Stimulated activated CD8-positive, alpha-beta memory T cell treated with anti-CD3 and anti-CD28 coated beads, Interleukin-2, amount 100 ng/mL, for 1 hour (primary cell): ENCODE measurements at places on chromosomes 7 and 10.

GRCh38 chr7:3493499-3493898, 192.4 kb downstream of the SDK1 start:
- no peak for DNase-seq

DNA sequence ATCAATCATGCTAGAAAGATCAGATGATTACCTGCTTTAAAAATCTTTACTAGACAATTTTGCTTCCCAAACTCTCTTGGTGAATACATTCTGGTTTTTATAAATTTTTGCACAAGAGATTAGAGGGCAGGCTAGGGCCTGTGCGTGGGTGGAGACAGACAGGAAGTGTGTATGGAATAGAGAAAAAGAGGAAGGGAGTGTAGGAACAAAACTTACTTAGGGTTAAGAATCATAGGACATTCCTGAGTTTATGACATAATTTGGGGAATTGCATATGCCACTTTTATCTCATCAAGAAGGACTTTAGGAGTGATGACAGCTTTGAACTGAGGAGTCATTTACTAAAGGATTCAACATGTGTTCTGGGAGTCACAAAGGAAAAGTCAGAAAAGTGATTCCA, 31.3 kb downstream of the LAMB1 start:
- DNase-seq: no peak

- no peak for DNase-seq
Measured at GRCh38 chr7:2374401-2374800, 19.8 kb downstream of the EIF3B start.

- DNase-seq: peak; percentile 14
Measured at GRCh38 chr10:49592726-49593563, 17.2 kb upstream of the SLC18A3 start.

DNA sequence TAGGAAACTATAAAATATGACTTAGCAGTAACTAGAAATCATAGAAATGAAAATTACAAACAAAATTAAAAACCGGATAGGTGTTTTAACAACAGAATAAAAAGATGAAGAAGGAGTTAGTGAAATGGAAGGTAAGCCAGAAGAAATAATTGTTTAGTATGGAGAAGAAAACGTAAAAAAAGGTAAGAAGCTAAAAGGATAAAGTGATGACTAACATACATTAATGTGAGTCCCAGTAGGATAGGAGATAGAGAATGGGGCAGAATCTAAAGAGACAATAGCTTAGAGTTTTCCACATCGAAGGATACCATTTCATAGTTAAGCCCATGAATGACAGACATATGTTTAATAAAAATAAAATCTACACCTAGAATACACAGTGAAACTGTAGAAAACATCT, 25.3 kb downstream of the GTF2I start:
- DNase-seq: no peak

DNA sequence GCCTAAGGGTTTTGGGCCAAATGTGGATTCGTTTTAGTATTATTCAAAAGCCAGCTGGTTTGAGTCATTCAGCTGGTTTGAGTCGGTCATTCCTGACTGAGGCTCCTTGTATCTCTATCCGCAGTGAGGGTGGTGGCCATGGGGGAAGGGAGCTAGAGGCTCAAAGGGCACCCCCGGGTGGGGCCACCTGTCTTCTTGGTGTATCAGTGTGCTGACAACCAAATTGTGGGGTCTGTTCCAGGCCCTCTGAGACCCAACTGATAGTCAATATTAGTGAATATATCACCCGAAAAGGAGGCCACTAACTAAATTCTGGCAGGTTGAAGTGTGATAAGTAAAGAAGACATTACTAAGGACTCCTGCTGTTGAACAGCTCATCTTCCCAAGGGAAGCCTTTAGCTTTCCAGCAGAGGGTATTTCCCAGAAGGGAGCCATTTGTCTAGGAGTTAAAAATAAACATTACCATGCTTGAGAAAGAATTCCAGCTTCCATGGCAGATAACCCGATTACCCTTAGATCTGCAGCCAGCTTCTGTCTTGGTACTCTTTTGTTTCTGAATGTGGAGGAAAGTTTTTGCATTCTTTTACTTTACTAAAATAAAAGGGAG, 29.9 kb upstream of the DDX50 start:
- no peak for DNase-seq

GRCh38 chr10:25026463-25026862, 10.1 kb downstream of the THNSL1 start:
- no peak for DNase-seq

GRCh38 chr10:113426181-113426877, 126.5 kb upstream of the HABP2 start:
- DNase-seq: no peak

DNA sequence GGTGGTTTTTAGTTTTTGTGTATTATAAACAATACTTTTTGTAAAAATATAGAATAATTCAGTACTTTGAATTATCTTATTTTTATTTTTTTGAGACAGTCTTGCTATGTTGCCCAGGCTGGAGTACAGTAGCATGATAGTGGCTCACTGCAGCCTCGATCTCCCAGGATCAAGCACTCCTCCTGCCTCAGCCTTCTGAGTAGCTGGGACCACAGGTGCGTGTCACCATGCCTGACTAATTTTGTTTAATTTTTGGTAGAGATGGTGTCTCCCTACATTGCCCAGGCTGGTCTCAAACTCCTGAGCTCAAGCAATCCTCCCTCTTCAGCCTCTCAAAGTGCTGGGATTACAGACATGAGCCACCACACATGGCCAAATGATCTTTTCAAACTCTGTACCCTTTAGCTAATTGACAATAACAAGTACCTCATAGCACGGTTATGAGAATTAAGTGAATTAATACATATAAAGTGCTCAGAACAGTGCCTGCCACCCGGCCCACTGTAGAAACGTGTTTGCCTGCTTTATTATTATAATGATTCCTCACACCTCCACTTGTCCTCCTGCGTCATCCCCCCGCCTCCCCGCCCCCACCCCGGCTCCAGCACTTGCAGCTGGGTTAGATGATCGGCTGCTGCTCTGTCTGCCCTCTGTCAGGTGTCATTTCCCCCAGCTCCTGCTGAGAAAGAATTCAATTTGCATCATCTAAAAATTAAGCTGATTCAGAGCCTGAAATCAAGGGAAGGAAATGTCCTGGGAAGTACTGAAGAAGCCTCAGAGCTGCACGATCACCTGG, 53.6 kb upstream of the NRF1 start:
- no peak for DNase-seq

DNA sequence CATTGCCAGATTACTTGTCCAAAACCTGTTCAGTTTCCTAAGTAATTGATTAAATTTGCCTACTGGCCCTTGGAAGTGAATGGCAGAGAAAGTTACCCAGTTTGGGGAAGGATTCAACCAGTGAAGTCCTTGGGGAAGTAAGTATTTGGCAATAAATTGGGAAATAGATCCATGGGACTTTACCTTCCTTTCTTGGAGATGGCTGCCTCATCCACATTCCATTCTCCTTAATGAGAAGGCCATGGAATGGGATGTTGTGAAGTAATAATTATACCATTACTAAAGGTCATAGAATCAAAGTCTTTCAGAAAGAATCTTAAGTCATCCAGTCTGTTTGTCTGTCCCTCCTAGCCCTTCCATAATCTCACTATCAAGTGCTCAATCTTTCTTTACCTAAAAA, 4.5 kb upstream of the COPG2 start:
- DNase-seq: no peak

- no peak for DNase-seq
Measured at GRCh38 chr10:82358486-82359099, 483.6 kb downstream of the NRG3 start.

GRCh38 chr7:102208826-102209225, 77.8 kb upstream of the SH2B2 start:
- DNase-seq: no peak

DNA sequence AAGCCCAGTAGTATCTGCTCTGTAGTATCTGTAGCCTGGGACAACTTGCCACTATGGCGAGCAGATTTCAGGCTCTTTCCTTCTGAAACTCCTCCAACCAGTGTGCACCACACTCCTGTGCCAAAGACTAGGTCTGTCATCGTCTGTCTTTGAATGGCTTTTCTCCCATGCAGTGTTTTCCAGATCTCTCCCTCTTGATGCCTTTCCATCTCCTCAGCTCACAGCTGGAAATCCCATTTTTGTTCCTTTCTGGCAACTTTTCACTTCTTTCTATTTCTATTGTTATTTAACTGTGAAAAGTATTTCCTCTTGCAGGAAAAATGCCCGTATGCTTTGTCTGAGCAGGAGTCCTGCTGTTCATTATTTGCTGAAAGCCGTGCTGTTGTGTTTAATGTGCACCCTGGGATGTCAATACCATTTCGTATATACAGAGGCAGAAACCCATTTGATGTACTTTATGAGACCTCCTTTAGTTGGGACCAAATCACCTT, 373.7 kb downstream of the PHTF2 start:
- DNase-seq: no peak

- no peak for DNase-seq
Measured at GRCh38 chr7:4065190-4065589, 616.9 kb upstream of the FOXK1 start.

DNA sequence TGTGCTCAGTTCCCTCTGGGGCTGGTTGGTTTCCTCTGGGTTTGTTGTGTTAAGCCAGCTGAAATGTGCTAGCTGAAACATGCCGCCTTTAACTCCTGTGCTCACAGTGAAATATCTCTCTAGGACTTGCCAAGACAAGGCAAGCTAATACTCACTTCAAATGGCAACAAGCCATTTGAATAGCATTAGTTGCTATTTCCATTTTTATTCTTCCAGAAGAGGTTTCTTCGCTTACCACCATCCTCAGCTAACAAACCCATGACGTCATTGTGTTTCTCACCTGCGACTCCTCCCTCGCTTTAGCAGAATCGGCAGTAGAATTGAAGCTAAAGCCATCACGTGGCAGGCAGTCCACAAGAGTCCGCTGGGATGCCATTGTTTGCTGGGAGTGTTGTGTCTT, 61.3 kb downstream of the ZNF22 start:
- DNase-seq: no peak

GRCh38 chr7:101754424-101755159, 62.8 kb upstream of the CUX1 start:
- DNase-seq: no peak

DNA sequence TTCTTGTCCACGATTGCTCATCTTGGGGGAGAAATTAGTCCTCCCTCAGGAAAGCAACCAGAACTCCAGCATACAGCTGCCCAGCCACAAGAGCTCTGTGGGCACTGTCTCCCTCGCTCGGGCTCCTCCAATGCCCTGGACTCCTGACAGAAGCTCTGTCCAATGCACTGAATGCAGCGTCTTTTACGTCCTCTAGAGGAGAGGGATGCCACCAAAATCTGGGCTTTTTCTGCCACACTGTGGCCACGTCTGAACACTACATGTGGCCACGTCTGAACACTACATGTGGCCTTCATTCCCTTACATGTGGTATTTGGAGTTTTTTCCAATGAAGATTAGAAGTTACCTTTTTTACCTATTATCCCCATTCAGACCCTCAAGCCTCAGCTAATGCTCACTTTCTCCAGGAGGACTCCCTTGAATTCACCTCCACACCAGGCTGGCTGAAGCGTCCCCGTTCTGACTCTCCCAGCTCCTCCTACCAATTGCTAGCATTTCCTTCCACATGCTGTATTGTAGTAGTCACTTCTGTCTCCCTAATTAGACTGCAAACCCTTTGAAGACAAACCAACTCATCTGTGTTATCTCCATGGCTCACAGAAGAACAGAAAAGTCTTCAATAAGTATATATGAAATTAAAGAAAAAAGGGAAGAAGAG, 134.3 kb upstream of the PDE1C start:
- no peak for DNase-seq

DNA sequence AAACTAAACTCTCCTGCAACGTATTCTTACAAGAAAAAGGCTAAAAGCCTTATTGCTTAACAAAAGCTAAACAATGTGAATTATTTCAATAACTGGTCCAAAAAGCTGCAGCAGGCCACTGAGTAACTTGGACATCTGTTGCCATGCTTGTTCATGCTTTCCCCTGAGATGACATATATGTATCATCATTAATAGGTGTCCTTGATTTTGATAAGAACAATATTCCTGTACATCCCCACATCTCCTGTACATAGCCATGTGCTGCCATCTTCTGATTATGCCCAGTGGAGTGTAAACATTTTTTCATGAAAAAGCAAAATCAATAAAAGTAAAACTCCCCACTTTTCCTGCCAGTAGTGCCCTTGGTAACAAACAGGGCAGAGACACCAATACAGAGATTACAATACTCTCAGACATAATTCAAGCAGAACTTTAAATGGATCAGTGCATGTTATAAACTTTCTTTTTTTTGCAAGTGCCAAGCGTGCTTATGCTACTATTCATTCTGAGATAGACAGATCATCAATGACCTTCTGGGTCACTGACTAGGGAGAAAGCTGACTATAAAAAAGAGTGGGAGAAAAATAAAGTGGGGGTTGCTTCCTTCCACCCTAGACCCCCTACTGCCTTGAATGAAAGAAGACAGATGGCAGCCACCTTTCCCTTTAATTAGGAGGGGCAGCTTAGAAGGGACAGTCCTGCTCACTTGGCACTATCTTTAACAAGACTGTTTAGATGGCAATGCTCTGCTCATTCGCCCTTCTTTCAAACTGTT, 205.5 kb upstream of the KLF14 start:
- no peak for DNase-seq
